MV-4-11 (cell line): ENCODE measurements at places on chromosomes 4 and X.
A peak's percentile ranks its signal among the peaks of the same experiment; 100 is the strongest.

GRCh38 chr4:80142394-80143306 is 54.7 kb upstream of the PRDM8 start:
- peak; percentile 52 for DNase-seq

DNA sequence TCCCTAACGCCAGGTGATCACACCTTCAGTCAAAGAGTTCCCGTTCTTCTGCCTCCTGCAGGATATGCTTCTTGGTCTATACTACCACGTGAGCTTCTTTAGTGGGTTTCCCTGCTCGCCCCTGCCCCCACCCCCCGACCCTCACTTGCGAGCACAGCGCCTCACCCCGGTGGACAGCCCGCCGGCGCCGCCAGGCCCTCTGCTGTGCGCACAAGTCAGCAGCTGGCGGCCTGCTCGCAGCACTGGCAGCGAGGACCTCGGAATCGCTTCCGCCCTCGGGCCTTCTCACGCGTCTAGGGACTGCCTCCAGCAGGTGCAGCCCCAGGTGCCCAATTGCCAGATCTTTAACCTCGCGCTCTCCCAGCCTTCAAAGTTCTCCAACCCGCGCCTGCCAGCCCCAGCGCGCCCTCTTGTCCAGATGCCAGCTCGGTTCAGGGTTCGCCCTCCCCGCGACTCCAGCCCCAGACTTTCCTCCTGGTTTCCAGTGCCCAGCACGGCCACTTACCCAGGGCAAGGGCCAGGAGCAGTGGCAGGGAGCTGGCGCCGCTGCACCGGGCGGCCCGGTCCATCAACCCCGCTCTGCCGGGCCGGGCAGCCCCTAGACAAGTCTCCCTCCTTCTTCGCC is 454 bp downstream of the BTC start:
- no peak for DNase-seq

- DNase-seq: no peak
Measured at GRCh38 chrX:112874614-112875013, 34.0 kb upstream of the AMOT start.

DNA sequence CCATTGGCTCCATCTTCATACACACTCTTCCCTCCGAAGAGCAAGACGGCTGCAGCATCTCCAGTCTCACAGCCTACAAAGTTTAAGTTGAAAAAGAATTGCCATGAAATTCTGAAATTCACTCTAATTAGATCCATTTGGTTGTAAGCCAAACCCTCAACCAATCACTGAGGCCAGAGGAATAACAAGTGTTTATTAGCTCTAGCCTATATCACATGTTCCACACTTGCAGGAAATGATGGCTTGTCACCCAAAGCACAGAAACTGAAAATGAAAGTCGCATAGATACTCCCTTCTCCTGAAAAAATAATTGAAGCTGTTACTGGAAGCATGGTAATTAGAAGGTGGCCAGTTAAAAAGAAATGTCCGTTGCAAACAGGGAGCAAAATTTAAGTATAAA is 1071.8 kb downstream of the CCSER1 start:
- no peak for DNase-seq

GRCh38 chr4:32884198-32884597 is 2164.0 kb downstream of the PCDH7 start:
- no peak for DNase-seq

GRCh38 chr4:118721752-118722151 is 36.6 kb downstream of the METTL14 start:
- no peak for DNase-seq

DNA sequence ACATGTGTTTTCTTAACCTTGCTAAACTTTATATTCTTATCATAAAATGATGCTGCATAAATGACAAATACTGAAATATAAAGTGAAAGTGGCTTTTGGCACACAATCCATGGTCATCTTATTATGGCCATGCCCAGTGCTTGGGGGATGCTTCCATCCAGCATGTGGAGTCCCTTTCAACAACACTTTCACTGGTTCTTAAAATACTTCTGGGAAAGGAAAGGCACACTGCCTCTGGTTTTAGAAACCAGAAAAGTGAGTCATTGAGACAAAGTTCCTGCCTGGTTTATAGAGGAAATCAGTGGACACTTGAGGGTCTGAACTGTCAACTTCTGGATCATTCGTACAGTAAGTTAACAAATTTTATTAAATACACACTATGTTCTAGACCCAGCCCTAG is 248.0 kb upstream of the ADAMTS3 start:
- no peak for DNase-seq

DNA sequence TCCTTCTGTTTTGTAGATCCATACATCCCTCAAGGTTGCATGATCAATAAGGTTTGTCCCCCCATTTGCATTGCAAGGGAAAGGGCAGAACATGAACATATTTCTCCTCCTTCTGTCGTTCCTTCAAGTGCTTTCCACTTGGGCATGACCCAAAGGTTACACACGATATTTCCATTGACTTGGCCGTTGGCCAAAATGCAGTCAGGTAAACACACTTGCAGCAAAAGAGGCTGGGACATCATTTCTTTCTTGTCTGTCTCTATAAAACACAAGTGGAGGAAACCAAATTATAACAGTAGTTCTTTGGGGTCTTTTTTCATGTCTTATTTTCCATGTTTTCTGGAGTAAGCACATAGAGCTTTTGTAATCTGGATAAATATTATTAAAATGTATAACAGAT is 156.1 kb downstream of the FRAS1 start:
- DNase-seq: no peak

- no peak for DNase-seq
Measured at GRCh38 chr4:108322497-108322896, 153.8 kb upstream of the LEF1 start.

- DNase-seq: no peak
Measured at GRCh38 chr4:127856813-127857447, 23.8 kb upstream of the PLK4 start.

GRCh38 chr4:167989815-167990214 is 102.5 kb upstream of the ANXA10 start:
- DNase-seq: no peak

- DNase-seq: no peak
Measured at GRCh38 chr4:30837131-30837539, 117.0 kb downstream of the PCDH7 start.

DNA sequence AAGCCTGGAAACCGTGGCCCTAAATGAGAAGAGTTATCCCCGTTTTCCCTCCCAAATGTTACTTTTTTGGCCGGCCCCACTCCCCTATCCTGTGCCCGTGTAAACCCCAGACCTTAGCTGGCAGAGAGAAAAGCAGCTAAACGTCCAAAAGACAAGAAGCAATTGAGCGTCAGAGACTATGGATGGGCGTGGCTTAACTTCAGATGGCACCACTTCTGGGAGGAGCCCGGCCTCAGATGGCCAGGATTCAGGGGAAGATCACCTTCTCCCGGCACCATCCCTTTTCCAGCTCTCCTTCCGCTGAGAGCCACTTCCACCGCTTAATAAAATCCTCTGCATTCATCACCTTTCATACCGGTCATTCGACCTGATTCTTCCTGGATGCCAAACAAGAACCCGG is 350.1 kb upstream of the PCDH7 start:
- DNase-seq: no peak

DNA sequence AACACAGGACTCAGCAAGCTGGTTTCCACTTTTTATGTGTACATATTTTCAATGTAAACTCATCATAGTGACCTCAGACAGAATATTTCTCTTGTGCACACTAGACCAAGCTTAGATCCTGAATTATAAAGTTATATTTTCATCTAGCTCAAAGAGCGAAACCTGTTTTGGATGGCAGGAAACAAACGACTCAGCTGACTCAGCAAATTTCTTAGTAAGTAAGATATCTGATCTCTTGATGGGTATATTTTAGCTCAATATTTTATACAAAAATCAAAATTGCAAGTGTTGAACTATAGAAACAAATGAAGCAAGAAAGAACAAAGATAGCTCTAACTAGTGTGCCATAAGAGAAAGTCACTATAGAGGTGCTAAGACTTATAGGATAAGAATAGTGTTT is 1114.5 kb downstream of the STPG2 start:
- no peak for DNase-seq

DNA sequence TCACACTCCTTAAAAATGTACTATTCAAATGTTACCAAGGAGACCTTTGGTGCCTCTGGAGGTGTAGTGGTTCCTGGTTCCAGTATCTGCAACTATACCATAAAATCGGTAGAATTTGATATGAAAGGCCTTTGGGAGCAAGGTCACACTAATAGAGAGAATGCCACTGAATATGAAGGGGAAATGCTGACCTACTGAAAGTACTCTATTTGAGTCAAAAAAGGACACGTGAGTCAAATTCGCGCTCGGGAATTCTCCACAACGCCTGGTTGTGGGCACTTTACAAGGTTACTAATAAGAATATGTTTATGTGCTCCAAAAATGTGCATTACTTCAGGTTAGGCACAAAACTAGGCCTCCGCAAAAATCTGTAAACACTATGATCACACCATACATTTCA is 39.5 kb upstream of the RELL1 start:
- DNase-seq: no peak

DNA sequence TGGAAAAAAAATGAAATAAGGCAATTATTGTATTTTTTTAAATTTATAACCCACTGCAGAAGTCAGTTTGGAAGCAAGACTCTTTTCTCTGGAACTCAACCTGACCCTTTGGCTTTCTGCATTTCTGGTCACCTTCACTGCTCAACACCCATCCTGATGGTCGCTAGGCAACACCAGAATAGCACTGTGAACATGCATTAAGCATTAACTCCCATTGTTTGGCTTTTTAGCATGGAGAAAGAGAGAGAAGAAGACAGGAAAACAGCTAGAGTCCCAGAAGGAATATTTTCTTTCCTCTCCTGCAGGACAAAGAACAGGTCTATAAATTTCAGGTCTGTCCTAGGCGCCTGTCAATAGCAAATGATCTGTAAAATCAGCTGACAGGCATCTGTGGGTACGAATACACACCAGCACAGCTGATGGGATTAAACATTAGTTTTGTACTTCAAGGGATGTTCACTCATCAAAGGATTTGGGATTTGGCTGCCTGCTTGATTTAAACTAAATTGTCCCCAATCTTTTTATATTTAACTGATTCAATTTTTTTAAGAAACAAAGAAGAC is 137.2 kb upstream of the ETNPPL start:
- DNase-seq: no peak

DNA sequence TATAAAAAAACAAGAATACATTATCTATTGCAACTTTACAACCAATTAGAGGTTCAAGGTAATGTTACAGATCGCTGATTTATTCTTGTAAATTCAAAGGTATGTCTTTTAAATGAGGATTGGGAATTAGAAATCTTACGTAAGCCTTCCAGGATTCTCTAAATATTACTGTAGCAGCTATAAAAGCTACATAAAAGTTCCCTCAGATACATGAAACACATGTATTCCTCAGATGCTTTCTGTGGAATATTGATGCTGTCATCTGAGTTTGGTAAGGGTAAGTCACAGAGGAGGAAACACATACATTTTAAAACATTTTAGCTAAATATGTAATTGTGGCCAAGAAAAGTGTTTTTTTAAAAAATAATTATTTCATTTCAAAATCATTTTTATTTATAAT is 3.4 kb downstream of the AFP start:
- no peak for DNase-seq
